ENCODE measurements at places on chromosomes 4 and X. TPM values are rescaled to one million over a fixed set of nuclear protein-coding genes. Genes with fewer than 3 reads are reported as not detected.

- H3K4me3 ChIP-seq = no peak overlapping the region
- no peaks in the 10 kb centered on the region for H3K27me3 ChIP-seq
- peaks cover 5% of the 10 kb centered on the region for H3K36me3 ChIP-seq
- no peak overlapping the region for H3K27ac ChIP-seq
- no peaks in the 10 kb centered on the region for H3K4me1 ChIP-seq
These were observed 59.3 kb downstream of the RWDD4 start for GRCh38 chr4:183599690-183600089.

- H3K36me3 ChIP-seq = no peaks in the 10 kb centered on the region
- H3K27ac ChIP-seq = no peak overlapping the region
These were observed 79.1 kb downstream of the TECRL start for GRCh38 chr4:64330143-64330542.

DNA sequence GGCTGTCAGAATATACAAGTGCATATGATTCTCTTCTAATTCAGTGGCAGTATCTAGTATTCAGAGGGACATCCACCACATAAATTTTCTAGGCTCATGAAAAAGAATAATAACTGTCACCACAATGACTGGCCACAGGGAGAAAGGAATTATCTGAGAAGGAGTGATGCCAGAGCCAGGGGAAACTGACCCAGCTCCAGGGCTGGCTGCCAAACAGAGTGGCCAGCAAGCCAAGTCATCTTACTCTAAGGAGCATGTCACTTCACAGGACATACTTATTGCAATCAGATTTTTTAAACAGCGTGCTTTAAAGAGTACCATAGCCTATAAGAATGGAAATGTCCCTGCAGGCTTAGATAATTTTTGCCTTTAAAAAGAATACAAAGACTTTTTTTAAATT, 5.8 kb upstream of the SEPTIN11 start:
- H3K36me3 ChIP-seq = no peaks in the 10 kb centered on the region
- H3K27ac ChIP-seq = no peak overlapping the region
- H3K4me1 ChIP-seq = peaks cover 6% of the 10 kb centered on the region
- no peak overlapping the region for H3K4me3 ChIP-seq
- peaks cover 2% of the 10 kb centered on the region for H3K27me3 ChIP-seq

DNA sequence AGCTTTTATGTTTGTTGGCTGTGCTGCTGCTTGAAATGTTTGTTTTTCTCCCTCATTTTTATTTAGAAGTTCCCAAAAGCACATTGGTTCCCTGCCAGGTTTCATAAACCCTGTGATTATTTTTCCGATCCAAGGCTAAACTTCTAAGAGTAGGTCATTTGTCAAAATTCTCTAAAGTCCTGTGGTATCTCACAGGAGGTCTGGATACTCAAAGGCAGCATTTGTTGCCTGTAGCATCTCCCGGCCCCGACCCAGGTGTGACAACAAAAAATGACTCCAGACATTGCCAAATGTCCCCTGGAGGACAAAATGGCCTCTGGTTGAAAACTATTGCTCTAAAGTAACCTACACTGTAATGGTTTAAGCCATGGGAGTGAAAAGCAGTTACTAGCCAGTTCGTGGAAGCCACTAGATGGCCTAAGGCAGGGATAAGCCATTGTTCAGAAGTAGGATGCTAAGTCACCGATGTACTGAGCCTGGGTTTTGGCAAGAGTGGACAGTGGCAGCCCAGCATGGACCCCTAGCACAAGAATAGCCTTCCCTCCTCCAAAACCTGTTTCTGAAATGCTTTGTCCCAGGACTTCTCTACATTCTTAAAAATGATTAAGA, 256.1 kb downstream of the THOC2 start:
- H3K36me3 ChIP-seq = no peaks in the 10 kb centered on the region
- no peak overlapping the region for H3K27ac ChIP-seq
- H3K4me3 ChIP-seq = no peak overlapping the region

DNA sequence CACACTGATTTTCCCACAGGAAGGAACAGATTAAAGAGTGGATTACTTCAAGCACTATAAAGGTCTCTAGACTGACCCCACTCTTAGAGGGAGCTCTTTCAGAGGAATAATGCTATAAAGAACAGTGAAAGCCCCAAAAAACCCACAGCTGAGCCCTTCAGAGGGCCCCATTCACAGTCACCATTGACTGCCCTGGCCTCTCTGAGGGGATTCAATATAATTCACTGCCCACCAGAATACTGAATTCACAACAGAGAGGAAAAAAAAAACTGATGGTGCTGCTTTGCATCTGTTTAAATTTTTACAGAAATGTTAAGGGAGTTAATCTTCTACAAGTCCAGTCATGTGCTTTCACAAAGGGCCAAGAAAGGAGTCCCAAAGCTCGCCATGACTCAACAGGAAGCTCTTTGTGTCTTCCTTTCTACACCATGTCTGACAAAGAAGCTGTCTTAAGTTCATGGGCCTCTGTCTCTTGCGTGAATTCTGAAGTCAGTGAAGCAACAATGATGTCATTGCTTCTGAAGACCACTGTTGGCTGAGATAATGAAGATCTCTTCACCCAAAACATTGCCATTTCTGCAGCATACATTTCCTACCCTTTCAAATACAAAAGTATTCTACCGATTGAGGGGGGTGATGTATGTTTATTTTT, 174.9 kb downstream of the ADAMTS3 start:
- no peaks in the 10 kb centered on the region for H3K4me1 ChIP-seq
- DNase-seq = no peak
- H3K27ac ChIP-seq = no peak overlapping the region
- H3K27me3 ChIP-seq = peaks cover 1% of the 10 kb centered on the region
- H3K36me3 ChIP-seq = no peaks in the 10 kb centered on the region

- no peaks in the 10 kb centered on the region for H3K27me3 ChIP-seq
- H3K36me3 ChIP-seq = no peaks in the 10 kb centered on the region
- no peak for DNase-seq
- H3K27ac ChIP-seq = no peak overlapping the region
- H3K4me3 ChIP-seq = no peak overlapping the region
- H3K4me1 ChIP-seq = peaks cover 4% of the 10 kb centered on the region
These were observed 81.9 kb downstream of the HPRT1 start for GRCh38 chrX:134541906-134542305.

DNA sequence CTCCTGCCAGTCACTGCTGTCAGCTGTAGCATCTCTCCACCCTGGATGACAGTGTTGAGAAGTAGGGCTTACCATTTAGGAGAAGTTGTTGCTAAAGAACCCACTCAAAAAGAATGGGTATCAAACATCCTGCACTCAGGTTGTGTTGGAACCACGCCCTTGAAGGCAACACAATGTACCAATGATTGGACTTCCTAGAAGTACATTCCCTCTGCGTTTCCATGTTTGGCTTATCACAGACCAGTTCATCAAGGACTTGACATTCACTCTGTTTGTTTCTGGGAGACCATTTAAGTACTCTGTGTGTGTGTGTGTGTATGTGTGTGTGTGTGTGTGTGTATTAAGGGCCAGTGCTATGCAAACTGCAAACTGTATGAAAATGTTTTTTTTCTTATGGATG, 200.6 kb upstream of the GATB start:
- H3K27ac ChIP-seq = no peak overlapping the region
- no peaks in the 10 kb centered on the region for H3K4me1 ChIP-seq
- DNase-seq = no peak
- no peaks in the 10 kb centered on the region for H3K36me3 ChIP-seq

Gene GABRG1
- total RNA-seq = not detected

Gene WNK3
- total RNA-seq = 19.7 TPM

Gene BEND4
- 2.1 TPM for total RNA-seq

Gene PAGE1
- total RNA-seq = not detected

DNA sequence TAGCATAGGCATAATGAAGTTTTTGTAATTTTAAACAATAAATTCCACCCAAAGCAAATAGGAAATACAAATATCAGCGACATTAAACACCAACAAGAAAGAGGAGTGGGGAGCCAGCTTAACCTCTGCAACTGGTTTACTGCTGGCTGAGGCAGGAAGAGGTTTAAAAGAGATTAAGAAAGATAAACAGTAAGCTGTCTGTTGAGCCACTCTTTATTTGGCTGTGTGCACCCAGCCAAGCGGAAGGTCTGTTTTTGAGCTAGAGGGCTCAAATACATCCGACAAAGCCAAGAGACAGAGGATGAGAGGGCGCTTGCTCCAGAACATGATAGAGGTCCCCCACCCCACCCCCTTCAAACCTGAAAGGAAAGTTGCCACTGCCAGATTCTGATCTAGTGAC, 191.4 kb downstream of the MGST2 start:
- no peak overlapping the region for H3K4me3 ChIP-seq
- peaks cover 28% of the 10 kb centered on the region for H3K4me1 ChIP-seq
- peak overlapping the region; percentile 6 for H3K27ac ChIP-seq
- peaks cover 4% of the 10 kb centered on the region for H3K36me3 ChIP-seq

GRCh38 chr4:4914965-4915845, 55.7 kb downstream of the MSX1 start:
- no peak overlapping the region for H3K27ac ChIP-seq
- H3K4me1 ChIP-seq = no peaks in the 10 kb centered on the region
- H3K36me3 ChIP-seq = peaks cover 9% of the 10 kb centered on the region
- no peak overlapping the region for H3K4me3 ChIP-seq
- no peak for DNase-seq

DNA sequence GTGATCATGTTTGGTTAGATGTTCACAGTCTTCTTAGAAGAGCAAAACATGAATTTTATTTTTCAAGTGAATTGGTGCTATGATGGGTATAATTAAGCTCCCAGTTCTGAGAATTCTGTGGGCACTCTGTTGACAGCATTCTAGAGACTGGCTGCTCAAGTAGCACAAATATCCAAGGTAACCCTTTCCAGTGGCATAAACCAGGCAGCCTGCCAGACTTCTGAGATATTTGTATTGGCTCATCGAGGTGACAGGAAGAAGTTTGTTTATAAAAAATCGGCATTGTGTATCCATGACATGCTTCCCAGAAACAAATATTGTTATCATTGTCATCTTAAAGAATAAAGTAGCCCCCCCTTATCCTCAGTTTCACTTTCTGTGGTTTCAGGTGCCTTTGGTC, 28.3 kb downstream of the LANCL3 start:
- no peaks in the 10 kb centered on the region for H3K36me3 ChIP-seq
- no peak overlapping the region for H3K4me3 ChIP-seq
- H3K4me1 ChIP-seq = peaks cover 2% of the 10 kb centered on the region
- no peak for DNase-seq
- no peaks in the 10 kb centered on the region for H3K27me3 ChIP-seq
- H3K27ac ChIP-seq = no peak overlapping the region

Gene TASL
- total RNA-seq = not detected

Gene RAB9B
- total RNA-seq = 4.5 TPM

GRCh38 chr4:75011131-75011795, 78.3 kb downstream of the PARM1 start:
- no peak overlapping the region for H3K4me3 ChIP-seq
- H3K4me1 ChIP-seq = no peaks in the 10 kb centered on the region
- H3K27ac ChIP-seq = no peak overlapping the region
- DNase-seq = no peak

DNA sequence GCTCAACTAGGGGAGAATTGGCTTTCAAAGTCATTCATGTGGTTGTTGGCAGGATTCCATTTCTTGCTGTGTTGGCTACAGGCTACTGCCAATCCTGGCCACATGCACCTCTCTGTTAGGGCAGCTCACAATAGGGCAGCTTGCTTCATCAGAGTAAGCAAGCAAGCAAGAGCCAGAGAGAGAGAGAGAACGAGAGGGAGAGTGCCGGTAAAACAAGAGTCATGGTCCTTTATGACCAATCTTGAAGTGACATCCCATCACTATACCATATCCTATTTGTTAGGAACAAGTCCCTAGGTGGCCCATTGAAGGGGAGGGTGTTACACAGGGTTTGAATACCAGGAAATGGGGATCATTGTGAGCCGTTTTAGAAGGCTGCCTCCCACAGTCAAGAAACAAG, 33.0 kb upstream of the TLR2 start:
- H3K36me3 ChIP-seq = no peaks in the 10 kb centered on the region
- no peak overlapping the region for H3K4me3 ChIP-seq
- H3K27ac ChIP-seq = no peak overlapping the region

DNA sequence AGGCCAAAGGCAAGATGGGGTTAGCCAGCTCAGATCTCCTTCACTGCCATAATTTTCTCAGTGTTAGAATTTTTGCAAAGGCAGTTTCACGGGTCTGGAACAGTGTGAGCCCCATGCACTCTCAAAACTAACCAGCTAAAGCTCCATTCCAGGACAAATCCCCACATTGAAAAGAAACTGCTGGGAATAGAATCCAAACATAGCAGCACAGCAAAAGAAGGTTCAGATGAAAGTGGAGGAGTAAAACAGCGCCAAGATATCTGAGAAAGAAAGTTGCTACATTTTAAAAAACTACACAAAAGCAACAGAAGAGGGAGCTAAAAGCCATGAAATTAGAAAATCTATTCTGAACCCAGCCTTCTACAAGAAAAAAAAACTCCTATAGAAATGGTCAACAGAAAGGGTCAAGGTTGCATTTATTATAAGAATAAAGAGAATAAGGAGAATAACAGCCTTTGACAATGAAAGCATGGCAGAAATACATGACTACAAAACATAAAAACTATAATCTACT, 39.6 kb upstream of the SLC7A3 start:
- DNase-seq = no peak
- no peaks in the 10 kb centered on the region for H3K27me3 ChIP-seq

- no peak for DNase-seq
- H3K27ac ChIP-seq = no peak overlapping the region
- H3K27me3 ChIP-seq = no peaks in the 10 kb centered on the region
- no peaks in the 10 kb centered on the region for H3K36me3 ChIP-seq
- H3K4me3 ChIP-seq = no peak overlapping the region
These were observed 16.9 kb upstream of the ARMCX2 start for GRCh38 chrX:101676571-101676970.

GRCh38 chr4:173519111-173520101, 10.6 kb downstream of the HAND2 start:
- peak; percentile 61 for DNase-seq
- H3K27ac ChIP-seq = peak overlapping the region; percentile 85
- H3K4me1 ChIP-seq = peaks cover 34% of the 10 kb centered on the region
- peaks cover 35% of the 10 kb centered on the region for H3K27me3 ChIP-seq
- peak overlapping the region; percentile 84 for H3K4me3 ChIP-seq

Gene PRR32
- total RNA-seq = not detected

DNA sequence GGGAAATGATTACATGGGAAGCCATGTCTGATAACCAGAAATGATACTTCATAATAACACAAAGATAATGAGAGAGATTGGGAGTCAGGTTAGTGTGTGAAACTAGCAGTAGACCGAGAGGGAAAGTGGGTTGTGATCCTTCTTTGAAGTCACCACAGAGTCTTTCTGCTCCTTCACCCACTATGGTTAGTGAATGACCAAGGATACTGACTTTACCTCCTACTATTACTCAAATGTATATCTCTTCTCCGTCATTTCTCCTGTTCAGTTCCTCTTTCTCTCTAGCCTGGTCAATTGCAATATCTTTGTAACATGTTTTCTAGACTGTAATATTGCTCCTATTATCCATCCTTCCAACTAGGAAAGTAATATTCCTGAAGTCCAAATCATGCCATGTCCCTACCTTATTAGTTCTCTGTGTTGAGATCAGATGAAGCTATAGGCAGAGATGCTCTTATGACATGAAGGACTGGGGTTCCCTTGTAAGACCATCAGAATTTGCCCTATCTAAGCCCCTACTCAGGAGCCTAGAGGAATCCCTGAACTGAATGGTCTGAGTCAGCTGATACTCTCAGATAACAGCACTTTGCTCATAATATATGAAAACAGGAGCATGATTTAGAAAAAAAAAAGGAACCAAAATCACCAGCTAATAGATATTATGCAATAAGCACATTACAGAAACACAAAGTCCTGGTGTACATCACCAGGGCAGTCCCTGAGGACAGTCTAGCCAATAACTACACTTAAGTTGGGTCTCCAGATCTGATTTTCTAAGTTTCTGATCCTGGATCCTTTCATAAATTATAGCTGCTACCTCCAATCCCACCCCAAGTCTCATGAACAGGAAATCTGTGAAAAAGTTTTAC, 81.2 kb downstream of the SHROOM3 start:
- H3K4me3 ChIP-seq = no peak overlapping the region
- peaks cover 6% of the 10 kb centered on the region for H3K36me3 ChIP-seq
- peaks cover 1% of the 10 kb centered on the region for H3K27me3 ChIP-seq

Measured in glutamatergic neuron (in vitro differentiated cells).